ENCODE measurements at places on chromosomes 4 and X. TPM values are rescaled to one million over a fixed set of nuclear protein-coding genes. Genes with fewer than 3 reads are reported as not detected.

The DMP1 gene
- not detected for total RNA-seq

DNA sequence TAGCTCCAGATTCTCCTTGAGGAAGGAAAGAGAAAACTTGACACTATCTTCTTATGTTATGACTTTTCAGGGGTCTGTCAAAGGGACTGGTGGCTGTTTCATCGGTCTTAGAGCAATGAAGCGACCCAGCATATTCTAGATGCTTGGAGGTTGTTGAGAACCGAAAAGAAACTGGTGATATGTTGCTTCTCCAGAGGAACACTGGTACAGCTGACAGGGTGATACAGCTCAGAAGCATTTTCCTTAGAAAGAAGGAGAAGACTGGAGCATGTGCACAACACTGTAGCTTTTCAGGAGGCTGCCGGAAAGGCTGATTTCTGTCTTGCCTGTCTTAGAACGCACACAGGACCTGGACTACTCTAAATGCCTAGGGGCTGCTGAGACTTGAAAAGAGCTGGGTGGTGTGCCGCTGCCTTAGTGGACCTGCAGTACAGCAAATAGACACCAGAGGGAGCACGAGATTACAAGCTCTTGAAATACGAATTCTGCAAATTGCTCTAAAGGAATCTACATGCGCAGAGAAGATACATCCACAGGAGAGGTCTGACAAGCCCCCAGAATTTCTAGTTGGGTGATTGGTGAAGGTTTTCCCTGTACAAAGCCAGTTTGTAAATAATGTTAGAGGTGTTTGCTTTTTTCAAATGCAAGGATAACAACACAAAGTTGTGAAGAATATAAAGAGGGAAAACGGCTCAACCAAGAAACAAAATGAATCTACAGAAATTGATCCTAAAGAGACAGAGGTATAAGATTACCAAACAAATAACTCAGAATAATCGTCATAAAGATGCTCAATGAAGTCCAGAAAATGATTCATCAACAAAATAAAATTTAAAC lies 223.1 kb upstream of the DMD start:
- DNase-seq = peak; percentile 87

DNA sequence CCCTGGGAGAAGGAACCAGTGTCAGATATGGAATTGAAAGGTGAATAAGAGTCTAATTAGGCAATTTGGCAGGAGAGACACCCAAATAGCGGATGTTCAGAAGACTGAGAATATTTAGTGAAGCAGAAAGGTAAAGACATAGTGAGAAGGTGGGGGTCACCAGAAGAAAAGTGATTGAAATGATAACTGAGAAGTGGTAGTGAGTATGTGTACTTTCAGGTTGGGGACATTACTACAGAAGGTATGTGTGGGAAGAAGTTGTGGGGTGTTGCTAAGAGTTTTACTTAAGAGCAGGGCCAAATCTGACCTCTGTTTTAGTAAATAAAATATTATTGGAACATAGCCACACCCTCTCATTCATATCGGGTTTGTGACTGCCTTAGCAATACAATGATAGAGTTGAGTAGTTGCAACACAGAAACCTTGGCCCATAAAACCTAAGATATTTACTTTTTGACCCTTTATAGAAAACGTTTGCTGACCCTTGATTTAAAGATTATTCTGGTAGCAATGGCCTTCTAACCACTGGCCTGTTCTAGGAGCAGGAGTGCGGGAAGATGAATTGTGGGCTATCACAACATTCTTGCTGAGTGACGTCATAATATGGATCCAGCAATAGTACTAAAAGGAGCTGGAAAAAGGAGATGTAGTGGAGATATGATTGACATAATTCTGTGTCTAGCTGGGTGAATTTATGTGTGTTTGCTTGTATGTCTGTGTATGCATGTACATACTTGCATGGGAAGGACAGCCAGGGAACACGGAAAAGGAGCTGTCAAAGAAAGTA lies 115.3 kb downstream of the HS3ST1 start:
- no peak for DNase-seq

DNA sequence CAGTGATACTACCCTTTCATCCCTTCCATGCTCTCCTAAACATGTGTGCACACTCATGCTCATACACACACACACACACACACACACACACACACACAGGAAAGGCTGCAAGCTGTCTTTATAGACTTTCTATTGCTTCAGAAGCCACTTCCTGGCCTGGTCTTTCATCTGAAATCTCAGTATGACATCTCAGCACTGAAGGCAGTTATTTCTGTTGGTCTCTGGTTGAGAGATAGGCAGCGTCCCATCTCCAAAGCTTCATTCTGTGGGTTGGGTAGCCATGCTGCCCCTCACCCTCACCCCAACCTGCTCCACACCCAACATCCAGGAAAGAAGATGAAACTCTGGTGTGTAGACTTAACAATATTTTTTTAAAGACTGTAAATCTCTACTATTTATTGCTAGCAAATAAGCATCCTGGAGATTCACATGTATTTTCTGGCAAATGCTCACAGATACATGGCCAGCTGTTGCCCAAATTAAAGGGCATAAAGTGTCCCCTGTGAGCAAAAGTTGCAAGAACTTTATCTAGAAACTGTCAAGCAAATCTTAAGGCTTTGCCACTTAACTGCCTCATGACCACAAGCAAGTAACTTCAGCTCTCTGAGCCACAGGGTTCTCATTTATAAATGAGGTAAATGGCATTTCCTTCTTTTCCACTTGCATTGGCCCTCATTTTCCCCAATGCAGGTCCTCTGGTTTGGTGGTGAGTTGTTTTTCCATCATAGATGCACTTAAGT lies 189.8 kb upstream of the AFF2 start:
- DNase-seq = no peak

GRCh38 chr4:159341522-159341921 lies 238.6 kb downstream of the RAPGEF2 start:
- no peak for DNase-seq

DNA sequence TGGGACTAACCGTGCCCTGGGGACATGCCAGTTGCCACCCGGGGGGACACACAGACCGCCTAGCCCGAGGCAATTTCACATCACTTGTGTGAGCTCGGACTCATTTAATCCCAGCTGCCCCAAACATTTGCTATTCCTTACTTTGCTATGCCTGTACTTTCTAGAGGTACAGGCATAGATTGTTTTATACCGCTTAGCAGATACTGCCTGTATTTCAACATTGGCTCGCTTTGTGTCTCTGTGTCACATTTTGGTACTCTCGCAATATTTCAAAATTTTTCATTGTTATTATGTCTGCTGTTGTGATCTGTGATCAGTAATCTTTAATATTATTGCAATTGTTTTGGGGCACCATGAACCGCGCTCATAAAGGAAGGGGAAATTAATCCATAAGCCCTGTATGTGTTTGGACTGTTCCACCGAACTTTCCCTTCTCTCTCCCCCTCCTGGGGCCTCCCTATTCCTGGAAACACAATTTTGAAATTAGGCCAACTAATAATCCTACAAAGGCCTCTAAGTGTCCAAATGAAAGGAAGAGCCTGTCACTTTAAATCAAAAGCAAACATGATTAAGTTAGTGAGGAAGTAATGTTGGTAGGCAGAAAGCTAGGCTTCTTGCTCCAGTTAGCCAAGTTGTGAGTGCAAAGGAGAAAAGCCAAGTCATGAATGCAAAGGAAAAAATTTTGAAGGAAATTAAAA lies 568 bp upstream of the CASP6 start:
- DNase-seq = no peak

DNA sequence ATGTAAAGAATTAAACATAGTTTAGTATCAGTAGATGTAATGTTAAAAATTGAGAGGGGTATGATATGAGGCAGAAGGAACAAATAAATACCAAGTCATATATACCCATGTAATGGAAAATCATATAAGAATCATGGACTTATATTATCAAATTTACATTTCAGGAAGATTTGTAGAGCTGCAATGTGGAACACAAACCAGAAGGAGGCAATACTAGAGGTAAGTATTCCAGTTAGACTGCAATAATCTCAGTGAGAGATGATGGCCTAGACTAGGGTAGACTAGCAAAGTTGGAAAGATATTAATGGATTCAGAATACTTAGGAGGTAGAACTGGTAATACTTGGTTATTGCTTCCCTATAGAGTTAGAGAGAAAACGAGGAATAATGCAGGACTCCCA lies 603.0 kb upstream of the KLHL4 start:
- DNase-seq = no peak
